Uterus (tissue), 4 donors: ENCODE measurements at places on chromosomes 6 and 20. TPM values are rescaled to one million over a fixed set of nuclear protein-coding genes. Genes with fewer than 3 reads are reported as not detected.

The RIPOR3 gene
- total RNA-seq, result 85.4 TPM

The WFDC5 gene
- not detected for total RNA-seq

The NUP43 gene
- 47.6 TPM for total RNA-seq

The TCP11 gene
- not detected for total RNA-seq

The GABBR1 gene
- total RNA-seq, result 29.4 TPM

The HLA-DRB5 gene
- not detected for total RNA-seq

The TRIM40 gene
- total RNA-seq, result not detected

The GUCA1A gene
- not detected for total RNA-seq

The PRRT1 gene
- not detected for total RNA-seq

The CLPSL2 gene
- total RNA-seq, result not detected

The GJA10 gene
- total RNA-seq, result not detected

DNA sequence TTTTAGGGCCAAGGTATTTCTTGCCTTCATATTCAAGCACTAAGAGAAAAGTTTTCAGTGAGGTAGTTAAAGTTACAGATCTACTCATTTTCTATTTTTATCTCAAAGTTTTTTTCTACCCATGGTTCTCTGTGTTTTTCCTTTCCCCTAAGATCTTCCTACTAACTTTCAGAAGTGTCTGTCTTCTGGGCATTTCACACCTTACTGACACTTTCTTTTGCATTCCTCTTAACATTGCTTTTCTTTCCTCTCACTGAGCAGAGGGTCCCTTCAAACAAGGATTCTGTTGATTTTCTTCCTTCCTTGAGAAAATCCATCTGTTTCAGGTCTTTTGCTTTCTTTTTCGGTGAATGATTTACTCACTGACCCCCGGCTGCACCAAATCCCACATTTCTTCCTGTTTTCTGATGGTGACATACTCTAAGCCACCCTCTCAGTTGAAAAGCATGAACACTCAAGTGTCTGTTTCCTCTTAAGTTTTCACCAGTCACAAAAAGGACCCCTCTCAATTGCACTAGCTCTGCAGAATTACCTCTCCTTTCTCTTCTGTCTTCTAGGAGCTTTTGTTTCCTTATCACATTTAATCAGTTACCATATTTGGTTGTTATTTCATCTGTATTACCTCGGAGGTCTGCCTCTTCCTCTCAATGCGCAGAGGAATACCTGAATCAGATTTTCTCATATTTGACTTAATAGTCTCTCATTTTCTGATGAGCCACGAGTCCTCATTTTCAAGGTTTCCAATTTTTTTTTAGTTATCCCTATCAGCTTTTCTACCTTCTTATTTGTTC, 73.5 kb upstream of the RNF217 start:
- no peak overlapping the region for H3K27ac ChIP-seq
- DNase-seq, result no peak
- no peaks in the 10 kb centered on the region for H3K4me1 ChIP-seq
- H3K36me3 ChIP-seq, result no peaks in the 10 kb centered on the region

DNA sequence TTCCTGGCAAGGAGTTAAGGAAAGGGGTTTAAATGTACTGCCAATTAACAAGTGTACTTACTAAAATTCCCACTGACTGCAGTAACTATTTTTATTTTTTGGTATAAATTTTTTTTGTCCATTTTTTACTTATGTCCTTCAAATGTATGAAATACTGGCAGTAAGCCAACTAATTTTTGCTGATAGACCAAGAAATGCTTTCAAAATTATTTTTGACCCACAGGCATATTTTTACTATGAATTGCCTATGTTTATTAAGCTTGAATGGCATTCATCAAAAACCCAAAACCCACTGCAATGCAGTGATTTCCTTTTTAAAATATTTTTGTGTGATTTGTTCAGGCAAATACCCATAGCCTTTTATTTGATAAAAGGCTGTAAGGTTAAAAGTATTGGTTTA, 560.1 kb downstream of the UTRN start:
- no peaks in the 10 kb centered on the region for H3K4me1 ChIP-seq
- H3K36me3 ChIP-seq, result no peaks in the 10 kb centered on the region
- no peak for DNase-seq
- no peak overlapping the region for H3K27ac ChIP-seq
- H3K4me3 ChIP-seq, result no peak overlapping the region

GRCh38 chr20:53828682-53829254, 235.1 kb upstream of the ZNF217 start:
- H3K4me1 ChIP-seq, result peaks cover 14% of the 10 kb centered on the region
- no peaks in the 10 kb centered on the region for H3K27me3 ChIP-seq
- DNase-seq, result peak; percentile 35

- H3K27me3 ChIP-seq, result no peaks in the 10 kb centered on the region
- no peak for DNase-seq
- H3K27ac ChIP-seq, result no peak overlapping the region
- H3K36me3 ChIP-seq, result no peaks in the 10 kb centered on the region
- no peak overlapping the region for H3K4me3 ChIP-seq
These were observed 71.3 kb downstream of the TRERF1 start for GRCh38 chr6:42380228-42380979.

GRCh38 chr20:40476461-40476860, 212.6 kb downstream of the MAFB start:
- H3K27ac ChIP-seq, result no peak overlapping the region
- H3K27me3 ChIP-seq, result no peaks in the 10 kb centered on the region
- no peak for DNase-seq
- no peak overlapping the region for H3K4me3 ChIP-seq
- H3K4me1 ChIP-seq, result no peaks in the 10 kb centered on the region

DNA sequence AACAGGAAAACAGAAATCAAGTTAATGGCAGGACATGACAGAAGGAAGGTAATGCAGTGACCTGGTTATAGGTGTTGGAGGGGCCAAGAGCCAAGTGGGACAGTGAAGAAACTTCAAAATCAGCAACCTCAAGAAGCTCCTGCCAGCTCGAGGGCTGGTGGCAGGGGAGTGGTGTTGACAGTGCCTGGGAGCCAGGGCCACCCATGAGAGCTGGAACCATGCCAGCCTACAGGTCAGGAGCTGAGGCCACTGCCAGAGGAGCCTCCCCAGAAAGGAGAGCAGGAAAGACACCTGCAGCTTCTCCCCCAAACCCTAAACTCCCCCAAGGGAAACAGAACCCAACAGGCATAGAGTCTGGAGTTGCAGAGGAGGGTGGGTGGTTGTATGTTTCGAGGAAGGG, 262.1 kb downstream of the LRFN2 start:
- no peak overlapping the region for H3K27ac ChIP-seq
- no peak overlapping the region for H3K4me3 ChIP-seq
- no peaks in the 10 kb centered on the region for H3K4me1 ChIP-seq
- no peak for DNase-seq

DNA sequence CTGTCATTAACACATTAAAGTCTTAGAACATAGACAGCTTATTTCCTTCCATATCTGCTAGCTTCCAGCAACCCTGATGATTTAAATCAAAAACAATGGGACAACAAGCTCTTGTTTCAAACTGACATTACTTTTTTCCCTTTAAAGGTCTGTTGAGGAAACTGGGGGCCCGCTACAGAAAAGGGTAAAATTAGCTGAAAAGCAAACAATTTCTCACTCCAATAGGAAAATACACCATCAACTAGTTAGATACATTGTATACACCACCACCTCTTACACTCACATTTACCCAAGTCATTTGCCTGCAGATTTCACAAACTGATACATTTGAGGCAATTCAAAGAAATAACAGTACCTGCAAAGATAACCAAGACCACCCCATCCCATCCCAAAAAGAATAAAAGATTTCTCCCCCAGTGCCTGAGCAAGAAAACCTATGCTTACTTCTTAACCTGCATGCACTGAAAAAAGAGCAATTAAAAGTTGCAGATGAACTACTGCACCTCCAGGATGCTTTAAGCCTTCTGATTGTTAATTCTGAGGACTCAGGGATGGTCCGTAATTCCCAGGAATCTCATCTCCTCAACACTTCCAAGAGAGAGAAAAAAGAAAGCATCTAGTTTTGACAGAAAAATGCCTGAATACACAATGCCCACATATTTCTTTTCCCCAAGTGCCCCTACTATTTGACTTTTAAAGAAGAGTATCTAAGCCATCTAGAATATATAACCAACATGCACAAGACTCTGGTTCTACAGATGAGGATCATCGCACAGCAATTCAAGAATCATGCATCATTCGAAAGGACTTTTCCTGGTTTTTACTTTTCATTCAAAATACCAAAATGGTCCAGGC, 5.6 kb downstream of the ZMYND8 start:
- H3K27ac ChIP-seq, result peak overlapping the region; percentile 94
- H3K27me3 ChIP-seq, result no peaks in the 10 kb centered on the region
- no peaks in the 10 kb centered on the region for H3K36me3 ChIP-seq
- peaks cover 20% of the 10 kb centered on the region for H3K4me1 ChIP-seq
- H3K4me3 ChIP-seq, result no peak overlapping the region

- no peaks in the 10 kb centered on the region for H3K36me3 ChIP-seq
- no peak overlapping the region for H3K27ac ChIP-seq
- H3K4me3 ChIP-seq, result no peak overlapping the region
- H3K4me1 ChIP-seq, result no peaks in the 10 kb centered on the region
These were observed 56.5 kb downstream of the CD40 start for GRCh38 chr20:46174469-46175126.

DNA sequence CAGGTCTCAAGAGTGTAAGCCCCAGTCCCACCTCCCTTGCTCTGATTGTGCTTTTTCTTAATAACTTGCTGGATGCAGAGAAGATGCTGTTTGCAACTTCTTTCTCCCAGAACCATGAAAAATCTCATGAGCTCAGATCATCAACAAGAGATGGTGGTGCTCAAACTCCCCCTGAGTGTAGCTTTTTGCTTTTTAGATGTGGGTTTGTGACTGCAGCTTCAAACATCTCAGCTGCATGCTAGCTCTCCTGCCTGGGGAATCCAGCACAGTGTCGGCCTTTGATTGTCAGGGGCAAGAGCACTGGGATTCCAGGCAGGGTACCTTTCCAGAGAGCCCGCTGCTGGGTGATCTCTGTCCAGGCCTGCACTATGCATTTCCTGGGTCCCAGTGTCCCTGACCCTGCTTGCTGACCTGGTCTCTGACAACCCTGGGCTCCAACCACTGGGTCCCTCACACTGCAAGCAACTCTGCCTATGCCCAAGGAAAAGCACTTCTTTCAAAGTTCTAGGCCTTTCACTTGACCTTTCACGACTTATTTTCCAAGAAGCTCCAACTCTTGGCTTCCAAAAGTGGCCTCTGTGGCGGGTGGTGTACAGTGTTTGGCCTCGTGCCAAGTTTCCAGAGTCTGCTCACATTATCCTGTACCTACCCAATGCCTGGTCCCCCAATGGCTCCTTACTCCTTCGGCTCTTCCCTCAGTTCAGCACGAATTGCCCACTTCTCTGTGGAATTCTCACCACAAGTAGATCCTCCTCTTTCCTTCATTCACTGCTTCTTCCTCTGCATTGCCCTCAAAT, 69.7 kb upstream of the LY86 start:
- no peaks in the 10 kb centered on the region for H3K36me3 ChIP-seq
- H3K4me3 ChIP-seq, result no peak overlapping the region
- no peak for DNase-seq
- no peaks in the 10 kb centered on the region for H3K27me3 ChIP-seq

DNA sequence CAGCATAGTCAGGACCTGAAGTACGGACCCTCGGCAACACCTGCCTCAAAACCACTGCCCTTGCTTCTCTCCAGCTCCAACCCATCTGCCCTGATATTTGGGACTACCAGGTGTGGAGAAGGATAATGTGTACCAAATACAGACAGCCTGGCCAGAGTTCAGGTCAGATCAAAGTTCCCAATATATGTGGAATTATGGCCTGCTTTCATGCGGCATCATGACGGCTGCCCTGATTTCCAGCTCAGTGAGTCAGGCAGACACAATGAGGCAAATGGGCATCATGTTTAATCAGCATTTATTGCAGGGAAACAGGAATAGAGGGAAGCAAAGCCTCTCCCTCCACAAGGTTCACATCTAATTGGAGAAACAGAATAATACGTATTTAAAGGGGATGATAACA, 57.9 kb downstream of the FRK start:
- no peak for DNase-seq
- H3K4me1 ChIP-seq, result no peaks in the 10 kb centered on the region
- no peaks in the 10 kb centered on the region for H3K36me3 ChIP-seq
- no peaks in the 10 kb centered on the region for H3K27me3 ChIP-seq
- no peak overlapping the region for H3K4me3 ChIP-seq

DNA sequence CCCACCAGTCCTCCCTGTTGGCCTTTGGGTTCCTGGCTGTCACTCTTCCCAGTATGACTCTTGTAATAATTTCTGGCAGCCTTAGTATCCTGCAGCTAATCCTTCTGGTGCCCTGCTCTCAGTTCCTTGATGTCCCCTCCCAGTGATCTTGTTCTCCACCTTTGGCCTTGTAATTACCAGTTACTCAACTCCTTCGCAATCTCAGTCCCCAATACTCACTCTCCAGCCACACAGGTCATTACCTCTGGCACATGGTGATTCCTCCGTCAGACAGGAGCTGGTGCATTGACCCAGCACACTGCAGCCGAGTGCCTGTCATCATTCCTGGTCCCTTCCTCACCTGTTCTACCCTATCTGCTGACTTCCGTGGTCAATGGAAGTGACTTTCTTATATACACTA, 101.4 kb downstream of the FAM120B start:
- H3K36me3 ChIP-seq, result no peaks in the 10 kb centered on the region
- DNase-seq, result no peak
- no peaks in the 10 kb centered on the region for H3K4me1 ChIP-seq
- H3K4me3 ChIP-seq, result no peak overlapping the region
- no peak overlapping the region for H3K27ac ChIP-seq
- H3K27me3 ChIP-seq, result no peaks in the 10 kb centered on the region

- H3K27me3 ChIP-seq, result no peaks in the 10 kb centered on the region
- H3K4me1 ChIP-seq, result no peaks in the 10 kb centered on the region
- H3K4me3 ChIP-seq, result no peak overlapping the region
- no peaks in the 10 kb centered on the region for H3K36me3 ChIP-seq
- no peak for DNase-seq
These were observed 25.4 kb upstream of the CST3 start for GRCh38 chr20:23663180-23663579.

- no peak for DNase-seq
- no peaks in the 10 kb centered on the region for H3K36me3 ChIP-seq
- H3K27me3 ChIP-seq, result no peaks in the 10 kb centered on the region
- H3K27ac ChIP-seq, result no peak overlapping the region
- H3K4me1 ChIP-seq, result no peaks in the 10 kb centered on the region
- no peak overlapping the region for H3K4me3 ChIP-seq
These were observed 127.9 kb downstream of the WDR27 start for GRCh38 chr6:169573883-169574282.
